ENCODE measurements at places on chromosomes 6 and 20.

DNA sequence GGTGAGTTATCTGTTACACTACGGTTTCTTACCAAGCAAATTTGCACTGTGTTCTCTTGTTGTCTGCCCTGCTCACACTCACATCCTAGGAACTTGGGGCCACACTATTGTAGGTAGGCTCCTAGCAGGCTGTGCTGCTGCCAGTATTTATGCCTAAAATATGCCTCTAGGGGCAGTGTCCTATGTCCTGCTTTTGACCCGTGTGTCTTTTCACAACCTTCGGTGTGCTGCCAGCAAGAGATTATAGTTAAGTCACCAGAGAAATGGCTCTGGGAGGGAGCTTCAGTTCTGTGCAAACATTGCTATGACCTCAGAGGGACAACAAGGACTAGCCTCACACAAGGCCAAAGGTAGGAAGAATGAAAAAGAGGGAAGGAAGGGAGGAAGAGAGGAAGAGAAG lies 8.9 kb upstream of the TAAR5 start:
- no peak for DNase-seq

GRCh38 chr20:33647603-33648395 lies 14.3 kb upstream of the C20orf144 start:
- no peak for DNase-seq

DNA sequence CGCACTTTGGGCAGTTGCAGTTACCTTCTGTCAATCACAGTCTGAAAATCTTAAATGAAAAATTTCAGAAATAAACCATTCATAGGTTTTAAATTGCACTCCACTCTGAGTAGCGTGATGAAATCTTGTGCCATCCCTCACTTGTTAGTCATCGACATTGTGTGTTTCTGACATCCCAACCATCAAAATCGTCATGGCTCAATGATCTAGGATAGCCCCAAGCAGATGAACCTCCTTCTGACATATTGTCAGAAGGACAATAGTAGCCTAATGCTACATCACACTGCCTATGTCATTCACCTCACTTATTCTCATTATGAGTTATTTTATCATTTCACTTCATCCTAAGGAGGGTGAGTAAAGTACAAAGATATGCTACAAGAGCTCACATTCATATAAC lies 284.8 kb downstream of the PTPRK start:
- no peak for DNase-seq

DNA sequence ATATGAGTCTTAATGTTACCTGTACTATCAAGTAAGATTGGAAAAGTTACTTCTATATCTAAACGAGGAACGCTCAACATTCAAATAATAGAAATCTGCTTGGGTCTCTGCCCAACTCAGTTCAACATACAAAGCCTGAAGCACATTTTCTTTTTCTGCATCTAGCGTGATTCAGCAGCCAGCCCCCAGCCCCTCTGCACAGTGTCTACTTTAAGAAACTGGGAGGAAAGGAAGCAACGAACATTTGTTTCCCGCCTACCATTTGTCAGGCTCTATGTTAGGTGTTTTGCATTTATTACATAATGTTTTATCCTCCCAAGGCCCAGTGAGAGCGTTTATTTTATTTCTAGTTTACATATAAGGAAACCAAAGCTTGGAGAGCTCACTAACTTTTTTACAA lies 17.3 kb downstream of the PHACTR1 start:
- no peak for DNase-seq

GRCh38 chr6:148367411-148368024 lies 24.9 kb downstream of the SASH1 start:
- DNase-seq = no peak

DNA sequence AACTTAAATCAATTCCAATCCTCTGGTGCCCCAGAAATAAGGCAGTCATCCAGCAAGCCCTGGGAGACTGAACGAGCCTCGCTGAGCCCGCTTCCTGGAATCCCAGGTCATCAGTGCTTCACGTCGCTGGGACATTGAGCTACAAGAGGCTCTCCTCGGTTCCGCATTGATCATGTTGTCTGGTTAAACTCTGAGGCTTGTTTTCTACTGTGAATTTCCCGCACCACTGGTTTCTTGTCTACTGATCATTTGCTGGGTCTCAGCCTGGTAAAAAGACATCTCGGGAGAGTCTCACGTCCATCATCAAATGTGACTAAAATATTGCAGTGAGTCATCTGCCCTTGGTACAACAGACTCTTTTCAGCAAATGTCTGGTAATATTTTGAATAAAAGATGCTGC lies 569.2 kb downstream of the QKI start:
- DNase-seq = no peak

Data from GM12864 (cell line).